Right forelimb (tissue), 1 donor: ENCODE measurements at places on chromosomes 2 and 18.

GRCh38 chr2:200609028-200609614, 23.3 kb downstream of the AOX1 start:
- DNase-seq, result no peak

DNA sequence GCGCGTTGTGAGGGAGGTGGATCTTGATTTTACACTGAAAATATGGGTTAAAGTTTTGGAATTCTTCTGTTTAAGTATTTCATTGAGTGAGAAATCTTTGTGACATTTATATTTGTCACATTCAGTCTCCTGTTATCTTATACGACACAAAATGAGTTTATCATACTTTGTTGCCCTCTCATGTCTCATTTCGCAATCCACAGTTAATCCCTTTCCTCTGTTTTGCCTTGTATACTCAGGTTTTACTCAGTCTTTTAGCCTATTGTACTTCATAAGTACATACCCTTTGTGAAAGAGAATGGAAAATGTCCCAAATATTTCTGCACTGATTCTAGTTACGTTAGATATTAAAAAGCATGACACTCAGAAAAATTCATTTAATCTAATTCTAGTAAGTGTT, 142.7 kb downstream of the ATP9B start:
- no peak for DNase-seq

DNA sequence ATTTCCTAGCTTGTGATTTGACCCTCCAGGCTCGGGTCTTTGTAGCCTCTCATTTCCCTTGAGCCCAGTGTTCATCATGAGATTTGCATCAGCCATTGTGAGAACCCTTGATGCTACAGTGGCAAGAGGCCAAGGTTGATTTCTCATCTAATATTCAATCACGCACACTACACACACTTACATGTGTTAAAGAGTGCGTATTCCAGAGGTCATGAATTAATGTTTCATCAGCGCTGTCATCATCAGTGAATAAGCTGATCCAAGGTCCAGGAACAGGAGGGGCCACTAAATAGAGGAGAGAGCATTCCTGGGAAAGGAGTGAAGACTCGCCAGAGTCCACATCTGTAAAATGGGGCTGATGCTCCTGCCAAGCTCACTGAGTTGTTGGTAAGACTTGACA, 276.1 kb upstream of the SIX2 start:
- no peak for DNase-seq

GRCh38 chr2:105487142-105488069, 88.6 kb upstream of the FHL2 start:
- DNase-seq, result peak; percentile 53

DNA sequence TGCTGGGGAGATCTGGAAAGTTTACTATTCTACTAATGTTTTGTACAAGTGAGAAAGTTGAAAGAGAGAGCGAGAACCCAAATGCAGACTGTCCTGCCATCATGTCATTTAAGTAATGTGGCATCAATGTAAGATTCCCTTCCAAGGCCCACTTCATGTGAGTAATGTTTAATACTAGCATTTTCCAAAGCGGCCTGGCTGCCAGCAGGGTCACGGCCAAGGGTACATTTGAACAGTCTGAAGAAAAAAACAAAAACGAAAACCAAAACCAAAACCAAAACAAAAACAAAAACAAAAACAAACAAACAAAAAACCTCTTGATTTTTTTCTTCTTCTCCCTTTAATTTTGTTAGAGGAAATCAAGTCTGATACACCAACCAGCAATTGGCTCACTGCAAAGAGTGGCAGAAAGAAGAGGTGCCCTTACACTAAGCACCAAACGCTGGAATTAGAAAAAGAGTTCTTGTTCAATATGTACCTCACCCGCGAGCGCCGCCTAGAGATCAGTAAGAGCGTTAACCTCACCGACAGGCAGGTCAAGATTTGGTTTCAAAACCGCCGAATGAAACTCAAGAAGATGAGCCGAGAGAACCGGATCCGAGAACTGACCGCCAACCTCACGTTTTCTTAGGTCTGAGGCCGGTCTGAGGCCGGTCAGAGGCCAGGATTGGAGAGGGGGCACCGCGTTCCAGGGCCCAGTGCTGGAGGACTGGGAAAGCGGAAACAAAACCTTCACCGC, 2.2 kb downstream of the HOXD10 start:
- DNase-seq, result peak; percentile 76
